ENCODE measurements at places on chromosomes 4 and X.
A peak's percentile ranks its signal among the peaks of the same experiment; 100 is the strongest.

GRCh38 chr4:186067757-186068385 lies 1.1 kb upstream of the TLR3 start:
- DNase-seq = peak; percentile 15

DNA sequence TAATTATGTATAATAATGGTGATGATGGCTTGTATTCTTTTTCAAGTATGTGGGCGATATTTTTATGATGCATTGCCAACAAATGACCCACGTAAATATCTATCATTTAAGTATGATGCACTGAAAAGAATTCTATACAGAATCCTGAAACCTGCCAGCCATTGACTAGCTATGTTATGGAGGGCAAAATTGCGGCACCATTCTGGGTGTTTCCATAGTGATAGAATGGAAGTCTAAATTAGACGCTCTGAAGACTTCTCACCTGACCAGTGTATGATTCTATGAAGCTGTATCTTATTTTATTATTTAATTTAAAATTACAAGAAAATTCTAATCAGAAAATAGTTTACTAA lies 677 bp upstream of the CENPC start:
- no peak for DNase-seq

DNA sequence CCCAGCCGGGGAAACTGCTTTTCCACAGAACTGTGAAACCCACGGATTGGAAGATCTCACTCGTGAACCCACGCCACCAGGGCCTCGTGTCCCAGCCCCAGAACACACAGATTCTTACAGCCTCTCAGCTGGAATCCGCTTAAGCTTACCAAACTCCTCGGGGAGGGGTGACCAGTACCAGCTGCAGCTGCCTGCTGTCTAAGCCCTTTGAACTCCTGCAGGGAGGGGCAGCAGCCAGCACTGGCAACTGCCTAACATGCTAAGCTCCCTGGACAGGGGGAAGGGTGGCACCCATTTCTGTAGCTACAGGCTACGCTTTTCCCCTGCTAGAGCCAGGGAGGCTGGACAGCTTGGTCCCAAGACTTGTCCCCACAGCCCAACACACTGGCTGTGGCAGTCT lies 38.4 kb downstream of the TBL1X start:
- no peak for DNase-seq

DNA sequence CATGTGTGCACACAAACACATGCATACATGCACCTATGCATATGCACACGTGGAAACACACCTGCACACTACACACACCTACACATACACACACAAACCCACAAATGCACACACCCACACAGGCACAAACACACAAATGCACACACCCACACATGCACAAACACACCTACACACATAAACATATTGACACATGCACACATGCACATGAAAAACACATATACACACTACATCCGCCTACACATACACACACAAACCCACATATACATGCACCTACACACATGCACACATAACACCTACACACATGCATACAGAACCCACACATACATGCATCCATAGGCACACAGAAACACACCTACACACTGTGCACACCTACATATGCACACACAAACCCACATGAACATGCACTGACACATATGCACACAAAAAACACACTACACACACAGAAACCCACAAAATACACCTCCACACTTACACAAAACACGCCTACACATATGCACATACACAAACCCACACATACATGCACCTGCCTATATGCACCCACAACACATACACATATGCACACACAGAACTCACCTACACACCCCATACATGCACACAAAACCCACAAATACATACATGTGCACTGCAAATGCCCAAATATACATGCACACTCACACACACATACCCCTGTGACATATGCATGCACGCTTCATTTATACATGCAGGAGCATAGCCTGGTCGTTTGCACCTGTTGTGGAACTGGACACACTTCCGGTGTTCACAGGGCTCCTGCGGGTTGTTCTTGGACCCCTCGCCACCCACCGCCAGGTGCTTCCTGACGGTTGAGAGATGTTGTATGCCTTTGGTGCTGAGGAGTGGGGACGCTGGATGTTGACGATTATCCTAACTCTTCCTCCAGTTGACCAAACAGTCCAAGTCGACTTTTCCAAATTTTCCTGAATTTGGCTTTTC lies 22.1 kb downstream of the CD99 start:
- DNase-seq = no peak

GRCh38 chrX:50200907-50201306 lies at the start of gene AKAP4:
TSS of gene AKAP4 (minus strand) at chrX:50201007. CDS start at chrX:50200889, 118 bp downstream.
- DNase-seq = no peak

DNA sequence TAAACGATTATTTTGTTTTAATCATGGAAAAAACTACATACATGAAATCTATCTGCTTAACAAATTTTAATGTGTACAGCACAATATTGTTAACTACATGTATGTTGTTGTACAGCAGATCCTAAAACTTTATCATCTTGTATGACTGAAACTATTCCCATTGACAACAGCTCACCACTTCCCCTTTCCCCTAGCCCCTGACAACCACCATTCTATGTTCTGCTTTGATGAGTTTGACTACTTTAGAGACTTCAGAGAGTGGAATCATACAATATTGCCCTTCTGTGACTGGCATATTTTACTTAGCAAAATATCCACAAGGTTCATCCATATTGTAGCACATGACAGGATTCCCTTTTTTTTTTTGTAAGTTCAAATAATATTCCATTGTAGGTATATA lies 185.9 kb downstream of the CFAP299 start:
- DNase-seq = no peak

GRCh38 chr4:101420661-101421060 lies 73.3 kb upstream of the PPP3CA start:
- DNase-seq = no peak

- no peak for DNase-seq
Measured at GRCh38 chrX:131279617-131280016, 9.5 kb downstream of the IGSF1 start.

DNA sequence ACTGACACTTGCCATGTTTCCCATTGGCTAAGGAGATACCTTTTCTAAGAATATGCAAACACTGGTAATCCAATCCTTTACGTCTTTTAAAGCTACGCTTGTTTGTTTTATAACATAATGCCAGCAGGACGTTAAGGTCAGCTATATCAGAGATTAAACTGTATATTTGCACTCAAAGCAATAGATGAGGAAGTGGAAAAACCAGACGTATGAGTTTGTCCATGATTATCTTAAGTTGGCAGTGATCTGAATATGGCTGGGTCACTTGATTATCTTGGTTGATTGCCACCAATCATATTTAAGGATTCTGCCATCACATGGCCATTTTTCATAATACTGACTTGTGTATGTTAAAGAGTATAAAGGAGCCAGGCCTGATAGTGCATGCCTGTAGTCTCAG lies 19.4 kb downstream of the TMSB4X start:
- DNase-seq = no peak

GRCh38 chr4:304969-305680 lies at the start of gene ZNF732:
TSS of gene ZNF732 (minus strand) at chr4:305474. CDS start at chr4:305310, 164 bp downstream.
- DNase-seq = no peak

DNA sequence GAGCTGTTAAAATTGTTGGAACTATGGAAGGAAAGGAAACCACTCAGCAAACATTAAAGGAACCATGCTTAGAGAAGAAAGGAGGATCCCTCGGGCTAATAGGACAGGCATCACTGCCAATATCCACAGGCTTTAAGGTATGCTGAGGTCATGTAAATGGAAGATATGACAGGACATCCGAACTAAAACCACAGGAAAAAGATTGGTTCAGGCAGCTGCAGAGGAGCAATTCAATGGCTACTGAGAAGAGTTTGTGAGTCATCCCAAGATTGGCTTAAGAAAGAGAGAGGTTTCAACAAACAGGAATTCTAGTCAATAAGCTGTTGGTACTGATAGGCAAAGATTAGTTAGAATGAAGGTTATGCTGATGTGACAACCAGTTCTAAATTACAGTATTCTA lies 106.4 kb upstream of the FAM241A start:
- DNase-seq = no peak

GRCh38 chr4:153824501-153824900 lies 35.6 kb upstream of the SFRP2 start:
- no peak for DNase-seq

DNA sequence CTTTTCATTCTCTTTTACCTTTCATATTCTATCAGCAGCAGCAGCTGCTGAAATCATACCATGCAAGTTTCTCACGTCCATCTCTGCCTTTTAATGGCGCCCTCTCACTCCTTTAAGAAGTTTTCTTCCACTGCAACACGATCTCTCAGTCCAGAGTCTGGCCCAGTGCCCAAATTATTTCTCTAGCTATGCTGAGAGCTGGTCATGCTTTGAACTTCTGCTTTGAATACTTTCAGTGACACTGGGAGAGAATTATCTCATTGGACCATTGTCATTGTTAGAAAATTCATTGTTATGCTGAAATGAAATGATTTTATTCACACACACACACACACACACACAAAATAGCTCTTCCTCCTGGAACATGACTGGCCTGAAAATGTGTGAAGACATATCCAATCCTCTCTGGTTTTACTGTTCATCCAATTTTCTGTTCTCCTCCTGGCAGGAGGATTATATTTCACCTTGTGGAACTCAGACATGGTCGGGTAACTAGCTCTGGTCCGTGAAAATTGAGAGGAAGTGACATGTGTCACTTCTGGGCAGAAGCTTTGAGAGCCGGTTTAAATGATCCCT lies 1.3 kb upstream of the PDHA1 start:
- no peak for DNase-seq

DNA sequence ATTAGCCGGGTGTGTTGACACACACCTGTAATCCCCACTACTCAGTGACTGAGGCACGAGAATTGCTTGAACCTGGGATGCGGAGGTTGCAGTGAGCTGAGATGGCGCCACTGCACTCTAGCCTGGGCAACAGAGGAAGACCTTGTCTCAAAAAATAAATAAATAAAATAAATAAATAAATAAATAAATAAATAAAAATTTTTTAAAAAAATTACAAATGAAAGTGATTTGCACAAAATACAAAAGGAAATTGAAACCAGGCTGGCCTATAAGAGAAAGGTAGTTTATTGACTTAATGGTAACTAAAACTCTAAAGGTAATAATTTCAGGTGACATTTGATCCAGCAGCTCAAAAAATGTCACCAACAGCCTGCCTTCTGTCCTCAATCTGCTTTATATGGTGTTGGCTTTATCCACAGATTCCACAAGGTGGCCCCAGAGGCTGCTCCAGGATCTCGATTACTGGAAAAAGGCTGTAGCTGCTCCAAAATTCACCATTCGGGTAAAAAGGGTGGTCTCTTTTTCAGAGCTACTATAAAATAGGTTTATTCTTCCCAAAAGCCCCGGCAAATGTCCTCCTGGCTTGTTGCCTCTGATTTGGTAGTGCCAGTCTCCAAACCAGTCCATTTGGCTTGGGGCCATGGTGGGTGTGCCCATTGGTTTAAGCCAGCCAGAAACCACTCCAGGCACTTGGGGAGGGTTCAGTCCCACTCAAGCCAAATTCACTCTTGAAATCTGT lies 61.4 kb upstream of the TRIM2 start:
- peak; percentile 63 for DNase-seq

DNA sequence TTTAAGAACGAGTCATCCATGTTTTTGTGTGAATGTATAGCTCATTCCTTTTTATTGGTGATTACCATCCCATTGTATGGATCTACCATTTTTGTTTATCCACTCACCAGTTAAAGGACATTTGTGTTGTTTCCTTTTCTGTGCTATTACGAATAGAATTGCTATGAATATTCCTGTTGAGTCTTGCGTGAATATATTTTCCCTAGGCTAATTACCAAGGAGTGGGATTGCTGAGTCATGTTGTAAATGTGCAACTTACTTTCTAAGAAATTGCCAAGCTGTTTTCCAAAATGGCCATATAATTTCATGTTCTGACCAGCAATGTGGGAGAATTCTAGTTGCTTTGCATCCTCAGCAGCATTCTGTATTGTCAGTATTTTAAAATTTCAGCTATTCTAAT lies 51.3 kb downstream of the YIPF6 start:
- DNase-seq = no peak

DNA sequence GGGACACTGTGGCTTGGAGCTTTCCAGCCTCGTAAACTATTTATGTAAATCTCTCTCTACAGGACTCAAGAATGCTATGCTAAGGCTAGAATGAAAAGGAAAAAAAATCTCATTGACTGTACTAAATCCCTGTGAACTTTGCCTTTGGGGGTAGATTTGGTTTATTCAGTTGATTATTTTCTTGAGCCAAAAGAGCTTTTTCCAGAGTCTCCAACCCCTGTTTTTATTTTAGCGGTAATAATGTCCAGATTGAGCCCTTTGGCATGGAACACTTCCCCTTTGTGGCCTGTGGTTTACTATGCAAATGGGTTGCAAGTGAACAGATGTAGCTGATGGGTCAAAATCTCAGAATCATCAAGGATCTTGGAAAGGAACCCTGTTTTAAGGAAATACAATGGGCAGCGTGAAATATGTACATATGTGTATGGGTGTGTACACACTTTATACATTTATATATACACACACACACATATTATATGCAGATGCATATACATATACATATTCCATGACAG lies 72.9 kb downstream of the FAM9B start:
- no peak for DNase-seq

GRCh38 chr4:169037506-169037905 lies 27.5 kb upstream of the CBR4 start:
- DNase-seq = no peak

- no peak for DNase-seq
Measured at GRCh38 chrX:53412446-53412845, 10.0 kb downstream of the SMC1A start.

DNA sequence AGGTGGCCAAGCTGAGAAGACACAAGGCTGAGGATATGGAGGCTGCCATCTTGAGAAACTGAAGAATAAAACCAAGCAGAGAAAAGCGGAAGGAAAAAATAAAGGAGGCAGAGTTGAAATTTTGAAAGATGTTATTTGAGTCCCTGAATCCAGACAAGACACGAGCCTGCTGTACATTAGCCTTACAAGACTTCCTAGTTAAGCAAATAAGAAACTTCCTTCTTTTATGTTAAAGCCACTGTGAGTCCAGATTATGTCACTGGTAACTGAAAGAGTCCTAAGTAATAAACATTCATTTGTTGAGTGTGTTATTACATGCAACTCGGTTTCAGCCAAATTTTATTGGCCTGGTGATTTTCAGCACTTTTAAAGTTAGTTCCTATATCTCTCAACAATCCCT lies 30.4 kb downstream of the DRD5 start:
- no peak for DNase-seq

- DNase-seq = no peak
Measured at GRCh38 chr4:41379230-41379629, 122.5 kb downstream of the UCHL1 start.

GRCh38 chr4:108861334-108861733 lies 98.5 kb upstream of the ETNPPL start:
- DNase-seq = no peak

- no peak for DNase-seq
Measured at GRCh38 chr4:156336511-156336910, 382.8 kb upstream of the CTSO start.

GRCh38 chrX:114787061-114787460 lies 203.2 kb downstream of the HTR2C start:
- no peak for DNase-seq

All from activated CD4-positive, alpha-beta T cell treated with anti-CD3 and anti-CD28 coated beads for 4 hours (primary cell).